ENCODE measurements at places on chromosomes 13 and 19.

GRCh38 chr19:16106121-16106520 lies 5.6 kb upstream of the RAB8A start:
- ATAC-seq = no peak

- no peak for ATAC-seq
Measured at GRCh38 chr19:43534816-43535761, 2.1 kb downstream of the ZNF575 start.

DNA sequence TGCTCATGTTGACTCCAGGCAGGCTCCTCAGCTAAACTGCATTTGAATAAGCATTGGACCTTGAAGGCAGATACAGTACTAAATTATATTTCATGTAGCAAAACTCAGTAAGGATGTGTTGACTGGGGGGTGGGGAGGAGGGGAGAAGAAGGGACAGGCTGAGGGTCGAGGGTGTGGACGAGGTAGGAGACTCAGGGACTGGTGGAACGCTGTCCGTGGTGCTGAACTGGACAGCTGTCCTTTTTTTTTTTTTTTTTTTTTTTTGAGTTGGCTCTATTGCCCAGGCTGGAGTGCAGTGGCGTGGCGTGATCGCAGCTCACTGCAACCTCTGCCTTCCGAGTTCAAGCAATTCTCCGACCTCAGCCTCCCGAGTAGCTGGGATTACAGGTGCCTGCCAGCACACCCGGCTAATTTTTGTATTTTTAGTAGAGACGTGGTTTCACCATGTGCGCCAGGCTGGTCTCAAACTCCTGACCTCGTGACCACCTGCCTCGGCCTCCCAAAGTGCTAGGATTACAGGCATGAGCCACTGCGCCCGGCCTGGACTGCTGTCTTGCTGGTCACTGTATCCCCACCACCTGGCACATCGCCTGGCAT lies 33.2 kb upstream of the CASP14 start:
- no peak for ATAC-seq

GRCh38 chr19:47539747-47540311 lies 25.0 kb upstream of the NAPA start:
- ATAC-seq = no peak

DNA sequence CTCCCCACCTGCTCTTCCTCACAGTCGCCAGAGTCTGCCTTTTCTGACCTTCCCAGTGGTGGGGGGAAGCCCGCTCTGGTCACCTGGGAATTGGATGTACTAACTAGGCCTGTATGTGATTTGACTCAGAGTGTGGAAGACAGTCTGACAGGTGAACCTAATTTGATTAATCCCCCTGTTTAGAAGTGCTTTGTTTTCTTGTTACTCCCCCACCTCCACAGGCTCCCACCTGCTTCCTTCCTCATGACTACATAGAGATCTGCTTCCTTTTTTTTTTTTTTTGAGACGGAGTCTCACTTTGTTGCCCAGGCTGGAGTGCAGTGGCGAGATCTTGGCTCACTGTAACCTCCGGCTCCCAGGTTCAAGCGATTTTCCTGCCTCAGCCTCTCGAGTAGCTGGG lies 44.0 kb downstream of the COG3 start:
- no peak for ATAC-seq

DNA sequence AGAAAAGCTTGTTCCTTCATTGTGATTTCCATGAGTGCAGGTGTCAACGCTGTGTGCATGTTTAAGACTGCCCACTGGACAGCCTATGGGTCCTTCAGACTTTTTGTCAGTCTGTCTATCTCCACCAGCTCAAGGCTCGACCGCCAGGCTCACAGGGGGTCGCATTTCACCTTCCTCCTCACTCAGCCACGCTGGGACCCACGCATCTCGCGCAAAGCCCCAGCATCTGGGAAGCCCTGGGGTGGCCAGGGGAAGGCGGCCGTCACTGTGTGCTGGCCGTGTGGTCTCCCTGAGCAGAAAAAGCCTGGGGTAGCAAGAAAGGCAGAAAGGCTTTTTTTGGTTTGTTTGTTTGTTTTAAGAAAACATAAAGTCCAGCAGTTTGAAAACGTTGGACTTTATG lies 48.5 kb downstream of the KLF2 start:
- ATAC-seq = no peak

GRCh38 chr19:35755550-35756376 lies 1.1 kb downstream of the HSPB6 start:
- ATAC-seq = no peak

DNA sequence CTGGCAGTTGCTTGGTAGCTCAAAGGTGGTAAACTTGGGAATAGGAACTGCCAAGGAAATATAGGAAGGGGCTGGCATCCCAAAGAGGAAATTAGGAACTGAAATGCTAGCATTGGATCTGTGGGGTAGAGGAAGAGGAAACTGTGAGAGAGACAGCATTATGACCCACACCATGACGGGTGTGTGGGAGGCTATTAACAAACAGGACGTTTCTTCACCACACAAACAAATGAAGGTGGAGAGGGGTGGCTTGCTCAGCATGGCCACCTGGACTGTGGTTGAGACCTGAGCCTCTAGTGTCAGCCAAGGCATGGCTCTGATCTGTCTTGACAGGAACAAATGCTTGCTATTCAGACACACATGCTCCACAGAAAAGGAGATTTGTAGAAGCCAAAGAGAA lies 178.2 kb downstream of the B3GLCT start:
- ATAC-seq = no peak

- no peak for ATAC-seq
Measured at GRCh38 chr13:114310956-114311355, 3.3 kb upstream of the CHAMP1 start.

DNA sequence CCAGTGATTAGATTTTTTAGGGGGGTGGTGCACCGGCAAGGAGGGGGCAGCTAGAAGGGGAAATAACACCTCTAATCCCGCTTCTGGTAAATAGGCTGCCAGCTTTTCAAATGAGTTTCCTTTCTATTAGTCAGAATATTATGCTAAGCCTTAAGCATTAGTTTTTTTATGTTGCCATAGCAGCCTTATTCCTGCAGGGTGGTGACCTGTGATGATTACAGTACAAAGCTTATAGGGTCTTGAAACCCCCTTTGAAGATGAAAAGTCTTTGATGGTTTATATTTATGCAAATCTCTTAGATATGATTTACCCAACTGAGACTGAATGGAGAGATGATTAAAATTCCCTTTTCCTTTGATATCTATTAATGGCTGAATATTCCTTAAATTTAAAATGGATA lies 109.8 kb downstream of the ZIC5 start:
- no peak for ATAC-seq

Measured in activated CD4-positive, CD25-positive, alpha-beta regulatory T cell treated with anti-CD3 and anti-CD28 coated beads, Interleukin-2, amount 50 U/mL, for 24 hours (primary cell).